Tibial nerve (tissue), 4 donors: ENCODE measurements at places on chromosomes 13 and 19. TPM values are rescaled to one million over a fixed set of nuclear protein-coding genes. Genes with fewer than 3 reads are reported as not detected.

DNA sequence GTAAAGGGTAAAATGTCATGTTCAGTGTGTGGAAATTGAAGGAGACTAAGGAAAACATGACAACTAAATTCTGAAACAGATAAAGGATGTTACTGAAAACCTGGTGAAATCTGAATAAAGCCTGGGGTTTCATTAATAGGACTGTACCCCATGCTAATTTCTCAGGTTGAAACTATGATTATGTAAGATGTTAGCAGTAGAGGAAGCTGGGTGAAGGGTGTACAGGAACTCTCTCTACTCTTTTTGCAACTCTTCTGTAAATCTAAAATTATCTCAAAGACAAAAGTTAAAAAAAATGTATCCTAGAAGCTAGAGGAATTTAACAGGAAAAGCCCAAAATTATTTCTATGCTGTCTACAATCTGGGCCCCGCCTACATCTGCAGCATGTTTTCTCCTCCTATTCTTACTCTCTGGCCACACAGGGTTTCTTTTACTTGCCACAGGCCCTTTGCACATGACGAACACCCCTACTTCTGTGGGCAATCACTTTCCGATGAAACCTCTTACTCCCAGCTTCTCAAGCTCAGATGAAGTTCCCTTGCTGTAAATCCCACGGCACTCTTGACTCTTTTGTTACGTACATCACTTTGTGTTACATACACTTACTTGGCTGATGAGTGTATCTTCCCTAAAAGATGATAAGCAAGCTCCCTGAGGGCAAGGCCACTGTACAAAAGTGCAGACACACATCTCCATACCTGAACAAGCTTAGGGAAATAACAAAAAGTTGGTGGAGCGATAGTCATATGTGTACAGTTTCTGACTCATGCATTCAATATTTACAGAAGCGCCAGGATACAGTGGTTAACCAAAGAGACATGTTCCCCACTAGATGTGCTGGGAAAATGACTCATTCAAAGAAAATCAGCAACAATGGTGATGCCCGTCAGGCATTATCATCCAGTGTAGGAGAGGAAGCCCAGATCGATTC is 32.6 kb downstream of the RUBCNL start:
- no peaks in the 10 kb centered on the region for H3K27me3 ChIP-seq
- H3K4me3 ChIP-seq, result no peak overlapping the region
- H3K4me1 ChIP-seq, result no peaks in the 10 kb centered on the region
- no peak overlapping the region for H3K27ac ChIP-seq
- DNase-seq, result no peak

- peaks cover 10% of the 10 kb centered on the region for H3K36me3 ChIP-seq
- peaks cover 3% of the 10 kb centered on the region for H3K27me3 ChIP-seq
- peaks cover 56% of the 10 kb centered on the region for H3K4me1 ChIP-seq
- peak within 1 kb of the TSS; percentile 94 for H3K27ac ChIP-seq
- H3K4me3 ChIP-seq, result peak within 1 kb of the TSS; percentile 98
- DNase-seq, result peak; percentile 95
These were observed at the start of gene ZFP36 for GRCh38 chr19:39406656-39407409. Gene ZFP36, plus strand, starts transcription at chr19:39406847. Its CDS starts 58 bp downstream, at chr19:39406905.

DNA sequence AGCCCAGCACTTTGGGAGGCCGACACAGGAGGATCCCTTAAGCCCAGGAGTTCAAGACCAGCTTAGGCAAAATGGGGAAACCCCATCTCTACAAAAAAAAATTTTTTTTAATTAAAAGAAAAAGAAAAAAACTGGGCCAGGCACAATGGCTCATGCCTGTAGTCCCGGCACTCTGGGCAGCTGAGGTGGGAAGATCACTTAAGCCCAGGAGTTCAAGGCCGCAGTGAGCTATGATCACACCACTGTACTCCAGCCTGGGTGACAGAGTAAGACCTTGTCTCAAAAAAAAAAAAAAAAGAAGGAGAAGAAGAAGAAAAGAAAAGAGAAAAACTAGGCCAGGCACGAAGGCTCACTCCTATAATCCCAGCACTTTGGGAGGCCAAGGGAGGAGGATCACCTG is 4.3 kb downstream of the ELL start:
- no peaks in the 10 kb centered on the region for H3K36me3 ChIP-seq
- H3K4me1 ChIP-seq, result no peaks in the 10 kb centered on the region
- H3K27me3 ChIP-seq, result no peaks in the 10 kb centered on the region
- DNase-seq, result no peak
- no peak overlapping the region for H3K27ac ChIP-seq
- no peak overlapping the region for H3K4me3 ChIP-seq

GRCh38 chr13:97445522-97446187 is 11.7 kb downstream of the RAP2A start:
- DNase-seq, result no peak
- H3K4me1 ChIP-seq, result peaks cover 27% of the 10 kb centered on the region

GRCh38 chr13:112060899-112061366 is 6.0 kb upstream of the SOX1 start:
- H3K4me1 ChIP-seq, result peaks cover 5% of the 10 kb centered on the region
- no peaks in the 10 kb centered on the region for H3K36me3 ChIP-seq
- no peak for DNase-seq
- H3K4me3 ChIP-seq, result no peak overlapping the region
- H3K27ac ChIP-seq, result no peak overlapping the region
- no peaks in the 10 kb centered on the region for H3K27me3 ChIP-seq

GRCh38 chr13:38223089-38223488 is 126.6 kb upstream of the UFM1 start:
- H3K27me3 ChIP-seq, result no peaks in the 10 kb centered on the region
- H3K36me3 ChIP-seq, result no peaks in the 10 kb centered on the region
- no peak for DNase-seq
- no peaks in the 10 kb centered on the region for H3K4me1 ChIP-seq
- no peak overlapping the region for H3K27ac ChIP-seq

DNA sequence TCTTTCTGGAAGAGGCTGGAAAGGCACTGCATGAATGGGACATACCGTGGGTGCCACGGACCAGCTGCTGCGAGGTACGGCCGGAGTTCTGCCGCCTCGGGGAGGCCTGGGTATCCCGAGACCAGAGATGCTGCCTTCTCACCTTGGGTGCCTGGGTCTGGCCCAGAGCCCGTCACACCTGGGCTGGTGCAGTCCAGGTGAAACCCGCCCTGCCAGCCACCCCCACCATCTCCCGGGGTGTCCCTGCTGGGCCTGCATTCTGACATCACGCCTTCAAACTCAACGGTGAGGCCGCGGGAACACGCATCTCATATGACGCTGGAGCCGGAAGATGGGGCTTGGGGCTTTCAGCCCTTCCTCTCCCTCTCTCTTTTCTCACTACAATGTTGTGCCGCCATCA is 98.0 kb downstream of the GADD45B start:
- H3K27me3 ChIP-seq, result no peaks in the 10 kb centered on the region
- no peak for DNase-seq
- H3K27ac ChIP-seq, result no peak overlapping the region
- peaks cover 38% of the 10 kb centered on the region for H3K4me1 ChIP-seq
- no peak overlapping the region for H3K4me3 ChIP-seq

DNA sequence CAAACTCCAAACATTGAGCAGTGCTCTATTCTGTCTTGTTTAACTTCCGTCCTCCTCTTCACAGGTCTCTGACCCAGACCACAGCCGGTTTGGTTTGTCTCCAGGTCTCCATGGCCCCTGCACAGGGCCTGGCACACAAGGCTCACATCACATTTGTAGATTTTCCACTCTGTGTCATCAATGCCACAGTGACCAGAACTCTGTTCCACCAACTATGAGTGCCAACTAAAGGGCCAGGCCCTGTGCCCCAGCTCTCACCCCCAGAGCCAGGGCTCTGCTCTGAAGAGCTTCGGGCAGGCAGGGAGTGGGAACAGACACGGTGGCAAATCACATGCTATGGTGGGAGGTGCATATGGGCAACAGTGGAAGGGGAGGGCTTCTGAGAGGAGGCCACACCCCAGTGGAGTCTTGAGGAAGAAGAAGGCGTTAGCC is 16.0 kb downstream of the SMG9 start:
- peak overlapping the region; percentile 58 for H3K27ac ChIP-seq
- H3K4me1 ChIP-seq, result no peaks in the 10 kb centered on the region
- H3K27me3 ChIP-seq, result no peaks in the 10 kb centered on the region
- DNase-seq, result no peak
- H3K36me3 ChIP-seq, result peaks cover 30% of the 10 kb centered on the region
- H3K4me3 ChIP-seq, result no peak overlapping the region

The NTF4 gene
- not detected for total RNA-seq

The ATP11A gene
- 38.2 TPM for total RNA-seq

The ASPDH gene
- not detected for total RNA-seq

The CLDN10 gene
- total RNA-seq, result not detected
